ENCODE measurements at places on chromosomes 5 and 9.

DNA sequence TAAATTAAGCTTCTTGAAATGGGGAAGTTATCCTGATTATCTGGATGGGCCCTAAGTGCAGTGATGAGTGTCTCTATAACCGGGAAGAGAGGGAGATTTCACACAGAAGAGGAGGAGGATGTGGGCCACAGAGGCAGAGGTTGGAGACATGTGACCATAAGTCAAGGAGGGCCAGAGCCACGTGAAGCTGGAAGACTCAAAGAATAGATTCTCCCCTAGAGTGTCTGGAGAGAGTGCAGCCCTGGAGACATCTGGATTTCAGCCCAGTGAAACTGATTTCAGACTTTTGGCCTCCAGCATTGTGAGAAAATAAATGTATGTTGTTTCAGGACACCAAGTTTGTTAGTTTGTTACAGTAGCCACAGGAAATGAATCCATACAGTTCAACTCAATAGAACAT is 442.9 kb downstream of the NTRK2 start:
- DNase-seq: no peak

DNA sequence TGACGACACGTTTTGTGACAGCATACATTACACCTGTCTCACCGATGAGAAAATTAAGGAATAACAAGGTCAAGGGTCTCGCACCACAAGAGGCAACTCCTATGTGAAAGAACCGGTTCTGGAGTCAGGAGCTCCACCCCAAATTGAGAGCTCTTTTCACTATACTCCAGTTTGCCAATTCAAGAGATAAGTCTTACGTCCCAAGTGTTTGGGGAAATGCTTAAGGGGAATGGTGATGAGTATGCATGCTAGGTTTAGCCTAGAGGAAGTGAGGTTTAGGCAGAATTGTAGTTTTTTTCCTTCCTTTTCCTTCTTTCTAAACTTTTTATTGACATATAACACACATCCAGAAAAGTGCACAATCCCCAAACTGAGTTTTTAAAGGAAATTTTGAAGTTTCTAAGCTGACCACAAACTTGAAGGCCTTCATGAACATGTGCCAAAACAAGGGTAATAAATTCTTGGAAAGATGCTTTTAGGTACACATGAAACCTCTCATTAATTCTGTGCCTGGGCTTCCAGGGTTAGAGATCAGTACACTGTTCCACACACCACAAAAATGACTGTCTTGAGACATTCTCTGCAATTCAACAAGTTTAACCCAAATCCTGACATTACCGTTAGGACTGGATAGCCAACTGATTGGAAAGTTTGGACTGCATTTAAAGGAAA is 127.6 kb upstream of the SLC1A3 start:
- no peak for DNase-seq

DNA sequence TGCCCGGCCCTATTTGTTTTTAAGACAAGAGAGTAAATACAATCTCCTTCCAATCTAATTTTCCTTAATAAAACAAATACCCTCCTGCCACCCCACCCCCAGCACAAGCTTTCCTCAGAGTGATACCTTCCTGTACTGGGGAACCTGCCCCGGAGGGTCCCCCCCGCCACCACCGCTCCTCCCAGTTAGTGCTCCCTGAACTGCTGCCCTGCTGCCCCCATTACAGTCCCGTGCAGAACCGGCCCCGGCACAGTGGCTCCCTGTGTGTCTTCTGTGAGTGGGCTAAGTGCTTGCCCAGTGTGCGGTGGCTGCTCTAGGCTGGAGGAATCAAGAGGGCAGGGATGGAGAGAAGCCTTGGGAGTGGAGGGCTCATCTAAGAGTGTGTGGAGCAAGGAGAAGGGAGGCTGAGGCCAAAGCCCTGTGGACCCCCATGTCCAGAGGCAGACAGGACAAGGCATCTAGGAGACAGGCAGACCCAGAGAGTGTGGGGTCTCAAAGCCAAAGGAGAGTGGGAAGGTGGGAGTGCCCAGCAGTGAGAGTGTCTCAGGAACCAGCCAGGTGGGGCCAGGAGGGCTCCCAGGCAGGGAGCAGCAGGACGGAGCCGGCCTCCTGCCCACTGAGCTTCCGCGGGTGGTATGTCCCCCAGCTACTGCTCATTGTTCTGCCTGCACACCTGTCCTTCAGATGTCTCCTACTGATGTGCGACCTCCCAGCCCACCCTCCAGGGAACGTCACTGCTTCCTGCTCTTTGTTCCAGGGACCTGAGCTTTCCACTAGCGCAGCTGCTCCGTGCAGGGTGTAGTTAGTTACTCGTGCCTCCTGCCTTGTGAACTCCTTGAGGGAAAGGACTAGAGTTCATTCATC is 129.0 kb downstream of the DAB2IP start:
- no peak for DNase-seq

GRCh38 chr9:70427161-70427945 is 12.9 kb upstream of the KLF9 start:
- DNase-seq: no peak

DNA sequence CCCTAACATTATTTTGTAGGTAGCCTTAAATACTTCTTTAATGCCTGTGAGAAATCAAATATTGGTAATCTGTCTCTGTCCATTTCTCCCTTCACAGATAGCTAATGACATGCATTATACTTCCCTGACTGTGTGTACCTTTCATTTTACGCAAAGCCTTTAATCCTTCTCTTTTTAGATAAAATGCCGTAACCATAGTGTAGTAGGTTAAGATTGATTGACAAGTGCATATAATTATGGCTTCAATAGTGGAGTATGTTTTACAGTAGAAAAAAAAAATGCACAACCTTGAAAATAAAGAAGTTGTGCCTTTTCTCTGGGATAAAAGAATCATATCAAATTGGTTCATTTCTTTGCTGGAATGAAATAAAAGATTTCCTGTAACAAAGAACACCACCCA is 559.6 kb upstream of the GRAMD2B start:
- no peak for DNase-seq

DNA sequence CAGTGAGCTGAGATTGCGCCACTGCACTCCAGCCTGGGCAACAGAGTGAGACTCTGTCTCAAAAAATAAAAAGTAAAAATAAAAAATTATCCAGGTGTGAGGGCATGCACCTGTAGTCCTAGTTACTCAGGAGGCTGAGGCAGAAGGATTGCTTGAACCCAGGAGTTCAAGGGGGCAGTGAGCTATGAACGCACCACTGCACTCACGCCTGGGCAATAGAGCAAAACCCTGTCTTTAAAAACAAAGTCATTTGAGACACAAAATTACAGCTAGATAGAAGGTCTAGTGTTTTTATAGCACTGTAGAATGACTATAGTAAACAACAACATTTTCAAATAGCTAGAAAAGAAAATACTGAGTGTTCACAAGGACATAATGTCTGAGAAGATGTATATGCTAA is 16.4 kb downstream of the IL4 start:
- DNase-seq: no peak

GRCh38 chr5:1729641-1730486 is 69.8 kb downstream of the MRPL36 start:
- no peak for DNase-seq

DNA sequence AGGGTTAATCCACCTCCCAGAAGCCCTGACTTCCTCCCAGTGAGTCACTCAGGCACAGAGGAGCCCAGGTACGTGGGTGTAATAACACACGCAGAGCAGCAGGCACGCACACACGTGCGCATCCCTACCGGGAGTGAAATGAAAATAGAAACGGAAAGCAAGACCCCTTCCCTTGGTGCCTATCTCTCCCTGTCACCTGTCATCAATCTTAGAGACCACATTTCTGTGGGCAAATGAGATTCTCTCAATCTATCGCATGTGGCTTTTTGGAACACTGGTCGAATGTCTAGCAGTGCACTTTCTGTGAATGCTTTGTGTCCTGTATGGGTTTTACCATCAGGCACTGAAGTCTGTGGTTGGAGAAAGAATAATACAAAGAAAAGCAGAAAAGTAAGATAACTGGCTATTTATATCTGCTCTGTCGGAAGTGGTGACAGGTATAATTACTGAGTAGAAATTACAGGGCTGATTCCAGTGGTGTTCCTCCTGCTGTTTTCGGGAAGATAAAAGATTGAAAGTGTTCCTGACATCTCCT is 137.7 kb upstream of the GRIA1 start:
- DNase-seq: no peak

- DNase-seq: no peak
Observed at GRCh38 chr9:84277646-84278045, 62.9 kb downstream of the SLC28A3 start.

- DNase-seq: no peak
Observed at GRCh38 chr9:108815156-108815555, 40.6 kb downstream of the ACTL7B start.

DNA sequence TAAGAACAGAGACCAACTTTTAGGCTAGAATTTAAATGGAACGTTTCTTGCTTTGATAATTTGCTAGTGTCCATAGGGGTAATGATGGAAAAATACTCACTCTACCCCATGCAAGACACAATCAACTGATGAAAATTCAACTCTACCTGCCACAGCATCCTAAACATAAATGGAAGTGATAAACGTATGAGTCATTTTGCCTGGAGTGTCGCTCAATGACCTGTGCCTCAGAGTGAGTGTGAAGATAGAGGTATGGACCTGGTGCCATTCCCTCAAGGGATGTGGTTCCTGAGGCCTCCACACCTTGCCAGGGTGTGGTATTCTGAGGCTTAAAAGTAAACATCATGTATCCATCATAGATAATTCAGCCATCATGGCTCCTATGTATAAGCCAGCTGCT is 14.0 kb downstream of the ARL14EPL start:
- no peak for DNase-seq

GRCh38 chr5:93209476-93209875 is 371.5 kb downstream of the NR2F1-AS1 start:
- no peak for DNase-seq

- no peak for DNase-seq
Observed at GRCh38 chr9:132782037-132782436, 96.0 kb downstream of the AK8 start.

GRCh38 chr9:135359764-135360163 is 119.8 kb upstream of the PPP1R26 start:
- no peak for DNase-seq

GRCh38 chr5:6194906-6195612 is 183.3 kb downstream of the MED10 start:
- no peak for DNase-seq

DNA sequence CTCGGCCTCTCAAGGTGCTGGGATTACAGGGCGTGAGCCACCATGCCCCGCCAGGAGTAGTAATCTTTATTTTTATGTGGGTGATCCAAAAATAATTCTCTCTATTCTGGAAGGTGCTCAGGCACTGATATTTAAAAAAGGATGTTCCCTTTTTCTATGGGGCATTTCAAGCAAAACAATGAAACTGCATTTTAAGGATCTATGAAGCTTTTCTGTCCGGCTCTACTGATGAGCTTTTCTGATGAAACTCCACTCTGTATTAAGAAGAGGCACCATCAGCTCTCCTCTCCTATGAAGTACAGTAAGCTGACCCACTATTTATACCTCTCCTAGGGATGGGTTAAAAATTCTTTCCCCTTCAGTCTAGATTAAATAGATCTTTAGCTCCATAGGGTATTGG is 7.4 kb downstream of the ADAM19 start:
- DNase-seq: no peak

DNA sequence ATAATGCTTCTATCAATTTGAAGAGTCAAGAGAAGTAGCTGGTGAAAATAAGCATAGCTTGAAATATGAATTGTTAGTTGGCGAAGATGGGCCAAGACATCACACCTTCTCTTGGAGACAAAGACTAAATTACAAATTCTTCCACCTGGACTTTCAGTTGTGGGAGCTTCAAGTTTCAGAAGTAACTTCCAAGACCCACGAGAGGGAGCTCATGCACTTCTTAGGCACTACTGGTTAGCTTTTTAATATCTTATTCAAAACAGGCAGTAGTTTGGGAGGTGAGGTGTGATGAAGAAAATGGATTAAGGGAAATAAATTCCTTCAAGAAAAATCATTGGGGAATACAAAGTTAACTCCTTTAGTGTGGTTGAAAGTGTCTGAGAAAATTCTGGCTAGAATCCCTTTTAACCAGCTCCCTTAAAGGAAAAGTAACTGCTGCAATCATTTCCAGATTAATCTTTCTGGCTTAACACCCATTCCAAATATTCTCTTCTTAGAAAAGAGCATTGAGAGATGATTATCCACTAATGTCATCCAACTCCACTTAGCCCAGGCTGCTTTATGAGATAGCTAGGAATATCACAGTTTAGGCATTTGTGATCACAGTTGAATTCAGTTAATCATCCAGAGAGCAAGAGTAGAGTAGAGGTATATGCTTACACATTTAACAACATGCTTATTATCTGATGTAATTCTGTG is 139.5 kb upstream of the DMRTA1 start:
- peak; percentile 15 for DNase-seq

GRCh38 chr5:156934450-156935211 is 28.4 kb downstream of the TIMD4 start:
- DNase-seq: peak; percentile 37

DNA sequence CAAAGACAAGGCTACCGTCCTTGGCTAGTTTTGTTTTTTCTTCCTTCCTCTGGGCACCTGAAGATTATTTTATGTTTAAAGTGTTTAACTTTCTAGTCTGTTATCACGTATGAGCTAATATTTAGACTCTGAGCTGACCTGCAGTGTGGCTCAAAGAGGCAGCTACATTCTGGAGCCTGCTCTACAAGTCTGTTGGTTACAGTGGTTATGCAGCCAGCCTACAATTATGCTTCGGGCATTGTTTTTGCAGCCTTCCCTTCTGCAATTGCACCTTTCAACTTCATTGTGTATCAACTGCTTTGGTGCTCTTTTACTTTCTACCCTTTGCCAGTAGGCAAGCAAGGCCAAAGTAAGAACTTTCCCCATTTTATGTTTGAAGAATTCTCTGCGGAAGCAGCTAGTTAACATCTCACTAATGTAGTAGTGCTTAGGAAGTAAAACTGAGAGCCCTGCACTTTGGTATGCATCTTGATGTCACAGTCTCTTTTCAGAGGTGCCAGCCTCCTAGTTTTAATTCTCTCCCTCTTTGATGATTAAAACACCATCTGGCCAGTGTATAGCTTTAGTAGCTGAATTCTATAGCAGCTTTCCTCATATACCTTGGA is 322.1 kb downstream of the FAM170A start:
- DNase-seq: no peak

- DNase-seq: no peak
Observed at GRCh38 chr9:28413471-28413870, 840.2 kb upstream of the C9orf72 start.

- DNase-seq: no peak
Observed at GRCh38 chr5:178667688-178668087, 40.8 kb upstream of the CLK4 start.

DNA sequence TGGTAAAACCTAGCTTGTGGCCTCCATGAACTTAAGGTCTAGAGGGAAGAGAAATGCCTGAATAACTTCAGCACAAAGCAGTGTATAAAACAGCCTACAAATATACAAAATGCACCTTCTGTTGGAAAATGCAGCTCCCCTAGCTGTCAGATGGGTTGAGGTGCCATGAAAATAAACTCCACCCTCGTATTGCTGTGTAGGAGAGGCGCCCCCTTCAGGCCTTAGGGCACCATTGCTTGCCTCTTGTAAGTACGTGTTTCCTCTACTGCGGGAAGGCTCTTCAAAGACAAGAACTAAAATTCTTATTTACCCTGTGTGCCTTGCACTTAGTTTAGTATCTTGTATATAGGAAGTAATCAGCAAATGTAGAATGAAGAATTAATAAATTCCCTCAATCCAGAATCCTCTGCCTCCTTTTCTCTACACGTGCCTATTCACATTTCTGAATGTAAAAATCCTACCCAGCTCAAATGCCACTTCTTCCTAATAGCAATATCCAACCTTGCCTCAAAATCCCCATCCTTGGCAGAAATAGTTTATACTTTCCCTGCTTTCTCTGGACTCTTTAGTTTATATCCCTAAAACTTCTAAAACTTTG is 393.7 kb upstream of the PDE4D start:
- DNase-seq: peak; percentile 60

GRCh38 chr5:132418881-132419280 is 49.4 kb downstream of the SLC22A5 start:
- no peak for DNase-seq
